ENCODE measurements at places on chromosomes 3 and 15.

DNA sequence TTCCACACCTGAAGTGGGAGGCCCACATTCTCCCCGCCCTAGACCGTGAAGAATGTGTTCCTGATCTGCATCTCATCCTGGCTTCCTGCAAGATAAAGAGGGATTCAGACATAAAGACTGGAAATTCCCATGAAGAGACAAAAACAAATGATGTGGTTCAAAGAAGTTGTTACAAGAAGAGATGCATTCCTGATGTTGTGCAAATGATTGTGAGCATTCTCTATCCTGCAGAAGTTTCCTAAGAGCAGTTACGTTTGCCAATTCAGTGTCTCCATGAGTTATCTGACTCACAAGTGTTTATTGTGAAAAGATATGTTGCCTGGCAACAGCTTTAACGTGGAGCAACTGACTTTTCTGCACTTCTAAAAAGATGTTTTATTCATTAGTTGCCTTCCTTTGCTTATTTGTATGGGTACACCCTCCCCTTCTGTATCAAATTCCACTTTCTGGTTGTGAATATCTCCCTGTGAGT is 107.8 kb downstream of the ZIC4 start:
- no peak for DNase-seq

- DNase-seq = peak; percentile 69
These were observed 15.5 kb downstream of the DLEC1 start for GRCh38 chr3:38054499-38055001.

DNA sequence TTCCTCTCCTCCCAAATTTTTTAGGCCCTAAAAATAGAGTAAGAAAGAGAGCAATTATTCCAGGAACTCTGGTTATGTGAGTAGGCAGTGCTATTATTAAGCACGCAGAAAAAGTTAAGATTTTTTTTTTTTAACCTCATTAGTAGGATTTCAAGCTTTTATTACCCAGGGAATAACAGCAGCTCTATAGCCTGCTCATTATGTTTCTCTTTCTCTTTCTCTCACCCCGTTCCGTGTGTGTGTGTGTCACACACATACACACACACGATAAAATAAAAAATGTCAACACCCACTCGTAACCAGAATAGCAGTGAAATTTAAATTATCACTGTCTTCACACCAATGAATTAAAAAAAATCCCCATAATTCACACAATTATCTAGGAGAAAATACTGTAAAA is 30.3 kb downstream of the GADL1 start:
- no peak for DNase-seq

GRCh38 chr3:122793568-122794416 is at the start of gene HSPBAP1:
HSPBAP1 (minus strand) TSS chr3:122793831; CDS start chr3:122793680, 151 bp downstream.
- DNase-seq = peak; percentile 94

GRCh38 chr3:99970198-99970597 is 144.1 kb downstream of the FILIP1L start:
- peak; percentile 46 for DNase-seq

GRCh38 chr15:68341760-68342725 is 64.5 kb downstream of the FEM1B start:
- no peak for DNase-seq

- no peak for DNase-seq
These were observed 43.4 kb downstream of the GPR160 start for GRCh38 chr3:170081079-170081741.

DNA sequence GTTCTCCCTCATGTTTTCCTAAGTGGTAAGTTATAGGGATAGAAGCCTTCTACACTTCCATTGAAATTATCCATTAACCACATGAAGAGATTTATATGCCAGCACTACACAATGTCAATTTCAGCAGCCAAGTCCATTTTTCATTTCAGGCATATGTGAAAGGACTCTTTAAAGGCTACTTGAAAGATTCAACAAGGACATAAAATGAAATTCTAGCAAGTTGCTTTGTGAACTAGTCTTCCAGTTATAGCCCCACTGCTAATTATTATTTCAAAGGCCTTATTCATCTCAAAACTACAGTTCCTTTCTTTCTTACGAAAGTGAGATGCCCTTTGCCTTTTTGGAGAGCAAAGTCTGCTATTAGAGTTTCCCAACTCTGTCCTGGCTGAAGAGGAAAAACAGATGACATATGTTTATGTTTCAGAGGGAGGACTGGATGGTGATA is 66.0 kb upstream of the SLC2A2 start:
- no peak for DNase-seq

GRCh38 chr3:7371693-7372572 is 511.0 kb downstream of the GRM7 start:
- no peak for DNase-seq

DNA sequence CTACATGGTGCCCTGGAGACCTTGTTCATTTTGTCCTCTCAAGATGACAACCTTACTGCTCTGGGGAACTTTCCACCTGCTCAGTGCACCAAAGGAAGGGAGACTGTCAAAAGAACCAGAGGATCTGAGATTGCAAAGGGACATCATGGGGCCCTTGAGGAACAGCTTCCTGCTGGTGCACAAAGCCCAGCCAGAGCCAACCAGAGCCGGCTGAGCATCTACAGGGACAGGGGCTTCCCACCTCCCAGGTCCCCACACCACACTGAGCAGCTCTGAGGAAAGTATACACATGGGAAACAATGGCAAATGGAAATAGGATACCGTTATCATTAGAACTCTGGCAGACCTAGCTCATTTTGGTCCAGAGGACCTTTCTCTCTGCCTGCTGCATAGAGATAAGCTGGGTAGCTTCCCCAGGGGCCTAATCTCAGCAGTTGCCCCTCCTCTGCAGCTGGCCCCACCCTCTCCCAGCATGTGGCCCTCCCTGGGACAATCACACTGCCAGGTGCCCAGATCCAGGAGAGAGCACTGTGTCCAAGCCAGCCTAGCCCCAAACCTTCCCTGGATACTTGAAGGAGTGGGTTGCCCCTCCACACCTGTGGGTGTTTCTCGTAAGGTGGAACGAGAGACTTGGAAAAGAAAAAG is 123.4 kb upstream of the PRR20G start:
- DNase-seq = no peak

DNA sequence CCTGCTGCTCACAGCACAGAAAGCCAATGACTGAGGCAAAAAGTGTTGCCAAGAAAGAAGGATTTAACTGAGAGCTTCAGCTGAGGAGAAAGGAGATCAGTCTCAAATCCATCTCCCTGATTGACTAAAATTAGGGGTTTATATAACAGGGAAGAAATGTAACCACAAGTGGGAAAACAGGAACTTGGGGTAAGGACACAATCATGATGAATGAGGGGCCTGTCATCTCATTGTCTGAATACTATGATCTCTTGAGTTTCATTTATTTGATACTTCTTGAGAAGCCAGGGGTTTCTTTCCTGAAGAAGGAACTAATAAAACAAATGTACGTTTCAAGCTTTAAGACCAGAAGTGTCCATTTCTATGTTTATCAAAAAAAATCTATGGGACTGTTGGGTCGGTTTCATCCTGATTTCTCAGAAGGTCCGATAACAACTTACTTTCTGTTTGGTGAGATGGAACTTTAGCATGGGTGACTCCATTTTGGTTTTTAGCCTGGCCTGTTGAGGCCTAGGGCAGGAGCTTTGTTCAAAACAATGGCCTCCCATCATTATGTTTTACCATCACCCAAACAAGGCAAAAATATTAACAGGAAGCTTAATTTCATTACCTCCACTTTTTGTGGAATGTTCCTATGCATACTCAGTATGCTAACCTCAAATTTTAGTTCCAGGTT is 76.6 kb upstream of the PIAS1 start:
- DNase-seq = no peak

- peak; percentile 28 for DNase-seq
These were observed 74.0 kb upstream of the TERB2 start for GRCh38 chr15:44882499-44882968.

DNA sequence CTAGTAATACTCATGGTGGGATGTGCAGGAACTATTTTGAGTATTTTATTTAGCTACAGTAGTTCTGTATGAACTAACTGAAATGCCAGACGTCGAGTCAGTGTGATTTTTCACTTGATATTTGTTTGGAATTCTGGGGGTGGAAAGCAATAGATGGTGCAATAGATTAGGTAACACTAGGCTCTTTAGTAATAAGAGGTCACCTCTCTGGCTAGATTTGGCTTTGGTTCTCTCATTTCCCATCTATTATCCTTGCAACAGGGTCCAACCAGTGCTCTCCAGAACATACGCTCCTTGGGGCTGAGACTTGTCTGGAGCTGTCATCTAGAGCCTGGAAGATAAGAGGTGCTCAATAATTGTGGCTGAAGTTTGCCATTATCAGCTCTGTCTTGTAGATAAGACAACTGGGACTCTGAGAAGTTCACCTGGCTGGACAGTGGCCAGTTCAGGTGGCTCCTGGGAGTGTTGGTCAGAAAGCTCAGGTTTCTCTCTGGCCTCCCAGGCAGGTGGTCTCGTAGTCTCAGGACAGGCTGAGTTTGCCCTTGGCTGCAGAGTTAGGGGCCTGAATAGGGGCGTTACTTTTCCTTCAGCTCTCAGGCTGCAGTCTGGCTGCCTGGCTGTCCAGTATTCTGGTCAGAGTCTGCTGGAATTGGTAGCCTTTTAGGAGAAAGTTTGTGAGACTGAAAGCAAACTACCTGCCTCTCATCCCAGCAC is 277.5 kb upstream of the RGMA start:
- no peak for DNase-seq

DNA sequence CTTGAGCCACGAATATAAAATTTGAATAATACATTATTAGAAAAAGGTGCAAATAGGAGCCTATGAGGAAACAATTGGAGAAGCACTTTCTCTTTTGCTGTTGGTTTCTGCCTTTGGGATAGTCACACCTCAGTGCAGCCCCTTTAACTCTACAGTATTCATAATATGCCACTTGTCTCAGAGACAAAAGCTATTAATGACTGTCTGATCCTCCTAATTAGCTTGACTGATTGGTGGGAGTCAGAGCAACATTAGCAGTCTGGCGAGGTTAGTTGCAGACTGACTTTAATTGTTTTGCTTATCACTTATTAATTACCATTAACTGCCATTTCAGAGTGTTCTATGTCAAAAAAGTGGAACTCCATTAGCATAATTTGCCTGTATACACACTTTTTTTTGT is 225.0 kb upstream of the ARHGEF26 start:
- no peak for DNase-seq

DNA sequence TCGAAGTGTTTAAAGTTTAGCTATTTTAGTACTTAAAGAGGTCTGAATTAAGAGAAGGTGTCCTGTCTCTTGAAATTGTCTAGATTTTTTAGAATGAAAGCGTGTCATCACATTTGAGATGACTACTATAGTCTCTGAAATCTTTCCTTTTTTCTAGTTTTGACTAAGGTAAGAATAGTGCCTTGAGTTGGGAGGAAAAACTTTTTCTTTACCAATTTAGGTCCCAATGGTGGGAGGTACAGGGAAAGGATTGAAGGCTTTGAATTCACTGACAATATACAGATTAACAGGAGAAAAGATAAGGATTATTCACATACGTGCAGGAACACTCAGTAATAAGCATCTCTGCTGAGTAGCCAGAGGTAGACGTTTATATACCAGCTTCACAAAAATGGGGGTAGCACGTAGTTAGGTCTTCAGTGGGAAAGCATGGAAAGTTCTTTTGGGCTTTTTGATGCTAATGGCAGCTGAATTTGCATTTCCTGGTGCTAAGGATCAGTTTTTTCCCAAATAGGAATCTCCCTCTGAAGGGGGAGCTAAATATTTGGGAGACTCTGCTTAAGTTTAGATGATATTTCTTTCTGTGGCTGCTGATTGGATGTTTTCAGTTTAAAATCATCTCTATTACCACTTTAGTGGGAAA is 88.1 kb downstream of the VPS8 start:
- DNase-seq = no peak

GRCh38 chr15:52076889-52077781 is 35.4 kb downstream of the BCL2L10 start:
- peak; percentile 42 for DNase-seq

DNA sequence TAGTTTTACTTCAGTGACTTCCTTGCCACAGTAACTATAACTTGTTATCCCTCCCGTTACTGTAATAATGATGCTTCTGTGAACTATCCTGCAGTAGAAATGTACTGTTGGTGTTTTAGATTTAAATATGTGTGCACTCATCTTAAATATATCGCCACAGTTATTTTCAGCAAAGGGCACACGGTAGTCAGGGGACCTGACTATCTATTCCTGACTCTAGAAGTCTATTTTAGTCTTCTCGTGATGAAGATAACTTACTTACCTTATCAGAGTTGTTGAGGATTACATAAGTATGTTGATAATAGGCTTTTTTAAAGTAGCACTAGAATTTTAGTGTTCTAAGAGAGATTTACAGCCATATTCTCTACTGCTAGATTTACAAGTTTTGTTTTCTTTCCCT is 65.3 kb downstream of the ECT2 start:
- no peak for DNase-seq

DNA sequence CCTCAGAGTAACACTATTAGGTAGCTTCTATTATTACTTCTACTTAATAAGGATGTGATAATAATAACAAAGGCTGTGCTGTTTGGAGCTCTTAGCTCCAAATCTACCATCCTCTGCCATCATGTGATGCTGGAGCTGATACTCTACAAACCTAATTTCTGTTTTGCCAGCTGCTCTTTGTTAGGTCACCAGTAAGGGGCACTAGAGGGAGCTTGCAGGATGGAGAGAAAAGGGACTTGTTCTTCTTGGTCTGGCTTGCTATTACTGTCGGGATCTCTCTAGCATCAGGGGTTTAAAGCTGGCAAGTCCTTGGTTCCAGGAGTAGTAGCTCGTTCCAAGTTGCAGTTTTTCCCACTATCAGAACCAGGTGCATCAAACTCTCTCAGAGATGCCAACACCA is 194.9 kb upstream of the KBTBD8 start:
- DNase-seq = no peak

DNA sequence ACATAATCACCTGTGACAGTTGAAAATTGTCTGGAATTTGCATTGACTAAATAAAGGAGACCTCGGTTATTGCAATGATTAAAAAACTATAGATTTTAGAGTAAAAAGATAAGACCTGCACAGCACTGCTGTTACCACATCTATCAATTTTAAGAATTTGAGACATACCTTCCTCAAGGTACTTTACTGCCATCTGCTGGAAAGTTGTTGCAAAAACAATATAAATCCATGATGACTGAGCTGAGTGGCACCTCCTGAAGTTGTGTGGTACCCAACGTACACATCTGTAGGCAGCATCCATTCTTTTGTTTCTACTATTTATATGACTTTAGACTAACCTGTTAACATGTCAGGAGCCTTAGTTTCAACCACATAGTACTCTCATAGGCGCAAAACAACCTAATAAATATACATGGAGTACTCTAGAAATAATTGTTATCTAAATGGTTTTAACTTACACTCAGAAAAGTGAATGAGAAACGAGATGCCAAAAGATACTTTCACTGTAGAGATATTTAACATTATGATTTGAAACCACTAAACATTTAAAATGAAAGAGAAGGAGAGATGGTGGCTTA is 106.7 kb downstream of the GHSR start:
- peak; percentile 60 for DNase-seq

DNA sequence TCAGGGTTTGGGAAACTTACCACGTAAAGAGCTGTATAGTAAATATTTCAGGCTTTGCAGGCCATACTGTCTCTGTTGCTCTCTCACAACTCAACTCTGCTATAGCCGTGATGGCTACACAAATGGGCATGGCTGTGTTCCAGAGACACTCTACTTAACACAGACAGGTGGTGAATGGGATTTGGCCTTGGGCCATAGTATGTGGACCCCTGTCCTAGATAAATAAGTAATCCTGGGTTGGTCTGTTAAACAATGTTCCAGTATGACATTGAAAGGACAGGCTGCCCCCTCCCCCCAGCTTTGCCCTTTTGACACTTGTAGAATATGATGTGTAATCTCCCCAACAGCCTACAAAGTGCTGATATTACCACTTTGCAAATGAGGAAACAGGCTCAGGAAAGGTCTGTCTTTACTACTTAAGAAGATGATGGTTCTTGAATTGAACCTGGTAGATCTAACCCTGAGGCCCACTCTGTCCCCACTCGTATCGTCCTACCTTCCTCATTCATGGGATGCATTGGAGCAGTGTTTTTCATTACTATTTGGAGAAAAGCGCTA is 38.4 kb downstream of the SLCO3A1 start:
- DNase-seq = no peak
